GM23338 (cell line): ENCODE measurements at places on chromosomes 5 and 9. TPM values are rescaled to one million over a fixed set of nuclear protein-coding genes. Genes with fewer than 3 reads are reported as not detected.

The PCDHGA10 gene
- total RNA-seq: 3.4 and 6.5 TPM in 2 replicates

The DRD1 gene
- total RNA-seq: 0.14 TPM in 1 of 2 replicates, not detected in the other

The SCGB3A2 gene
- 27.0 and 36.1 TPM in 2 replicates for total RNA-seq

The S1PR3 gene
- 7.6 and 9.3 TPM in 2 replicates for total RNA-seq

The NDOR1 gene
- 25.4 and 38.1 TPM in 2 replicates for total RNA-seq

The CD180 gene
- total RNA-seq: not detected in 2 replicates

The NEUROG1 gene
- not detected in 2 replicates for total RNA-seq

The IL5 gene
- total RNA-seq: not detected in 2 replicates

The SPINK13 gene
- not detected in 2 replicates for total RNA-seq

The CCDC192 gene
- 1.3 TPM in 1 of 2 replicates, not detected in the other for total RNA-seq

The ADAMTSL1 gene
- total RNA-seq: 2.0 and 5.0 TPM in 2 replicates

The CD274 gene
- total RNA-seq: not detected in 2 replicates

The CCIN gene
- 0.14 TPM in 1 of 2 replicates, not detected in the other for total RNA-seq

The HEMGN gene
- not detected in 2 replicates for total RNA-seq

The IQGAP2 gene
- total RNA-seq: 55.8 and 86.5 TPM in 2 replicates

The GABRA1 gene
- total RNA-seq: 0.16 and 0.52 TPM in 2 replicates

The COMMD10 gene
- total RNA-seq: 45.2 and 58.5 TPM in 2 replicates

The SPATA9 gene
- total RNA-seq: not detected in 2 replicates

The HAPLN1 gene
- 3.6 and 4.0 TPM in 2 replicates for total RNA-seq

The CA9 gene
- total RNA-seq: not detected in 2 replicates

The PGM5 gene
- total RNA-seq: not detected in 2 replicates

The PCDHGB7 gene
- total RNA-seq: 5.8 and 11.7 TPM in 2 replicates

The RAD1 gene
- 39.3 and 43.4 TPM in 2 replicates for total RNA-seq

The CCL28 gene
- total RNA-seq: 3.4 and 5.7 TPM in 2 replicates

The PCDHGC3 gene
- 12.9 and 13.3 TPM in 2 replicates for total RNA-seq

The KCTD16 gene
- total RNA-seq: 0.16 and 0.76 TPM in 2 replicates

The FTMT gene
- not detected in 2 replicates for total RNA-seq

The CYFIP2 gene
- 78.4 and 98.4 TPM in 2 replicates for total RNA-seq

The CHMP5 gene
- 30.9 and 33.4 TPM in 2 replicates for total RNA-seq

The PCYOX1L gene
- total RNA-seq: 10.6 and 14.7 TPM in 2 replicates

The SLC6A3 gene
- total RNA-seq: 0.85 and 1.0 TPM in 2 replicates

The EGFLAM gene
- 0.50 and 1.9 TPM in 2 replicates for total RNA-seq

The NUTM2F gene
- 0.45 TPM in 1 of 2 replicates, not detected in the other for total RNA-seq

The PCDHB5 gene
- total RNA-seq: 37.7 and 49.7 TPM in 2 replicates

The ABO gene
- 0.16 and 0.28 TPM in 2 replicates for total RNA-seq

The PCDHB13 gene
- 2.4 and 3.5 TPM in 2 replicates for total RNA-seq

The ADGRV1 gene
- 139 and 149 TPM in 2 replicates for total RNA-seq

The ADRB2 gene
- total RNA-seq: 1.3 and 1.4 TPM in 2 replicates

The OR1L4 gene
- not detected in 2 replicates for total RNA-seq

The C5orf34 gene
- 11.8 and 15.3 TPM in 2 replicates for total RNA-seq

The SERF1A gene
- 21.8 and 46.6 TPM in 2 replicates for total RNA-seq

The PAPPA gene
- 0.31 and 0.38 TPM in 2 replicates for total RNA-seq
